ACHN (cell line): ENCODE measurements at places on chromosomes 16 and 17.

GRCh38 chr16:49744244-49745220 is 111.4 kb downstream of the ZNF423 start:
- no peak for DNase-seq

GRCh38 chr17:75828741-75829140 is 15.5 kb downstream of the UNC13D start:
- no peak for DNase-seq

DNA sequence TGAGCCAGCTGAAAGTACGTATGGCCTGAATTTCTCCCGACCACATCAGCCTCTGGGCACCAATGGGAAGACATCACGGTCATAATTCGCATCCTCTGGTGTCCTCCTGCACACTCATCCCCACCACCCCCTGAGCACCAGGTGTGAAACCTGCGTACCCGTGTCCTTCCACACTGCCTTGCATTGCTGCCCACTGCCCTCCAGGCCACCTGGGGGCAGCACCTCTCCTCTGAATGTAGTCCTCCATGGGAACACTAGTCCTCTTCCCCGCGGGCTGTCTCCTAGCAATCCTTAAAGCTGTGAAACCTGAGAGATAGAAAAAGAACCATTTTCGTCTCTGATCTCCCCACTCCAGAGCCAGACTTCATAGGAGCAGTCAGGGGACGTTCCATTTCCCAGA is 125.5 kb downstream of the ZNF18 start:
- no peak for DNase-seq

DNA sequence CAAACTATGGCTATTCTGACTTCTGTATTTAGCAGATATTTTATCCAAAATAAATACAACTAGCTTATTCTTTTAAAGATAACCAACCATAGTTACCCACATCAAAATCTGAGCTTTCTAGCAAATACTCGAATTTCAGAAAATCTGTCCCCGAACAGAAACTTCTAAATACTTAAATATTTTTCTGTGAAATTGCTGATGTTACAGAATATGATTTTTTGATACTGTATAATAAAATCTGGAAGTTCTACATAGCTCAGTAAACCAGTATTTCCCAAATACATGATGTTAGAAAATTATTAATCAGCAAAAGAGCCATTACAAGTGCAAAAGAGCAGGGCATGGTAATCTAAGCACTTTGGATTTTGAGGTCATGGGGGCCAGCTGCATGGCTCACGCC is 114.9 kb downstream of the CDH8 start:
- DNase-seq = no peak
